ENCODE measurements at places on chromosomes 2 and 18.

- no peak for DNase-seq
These were observed 203.5 kb downstream of the MGAT5 start for GRCh38 chr2:134457353-134457752.

GRCh38 chr2:69021727-69022126 is 8.7 kb downstream of the ANTXR1 start:
- no peak for DNase-seq

DNA sequence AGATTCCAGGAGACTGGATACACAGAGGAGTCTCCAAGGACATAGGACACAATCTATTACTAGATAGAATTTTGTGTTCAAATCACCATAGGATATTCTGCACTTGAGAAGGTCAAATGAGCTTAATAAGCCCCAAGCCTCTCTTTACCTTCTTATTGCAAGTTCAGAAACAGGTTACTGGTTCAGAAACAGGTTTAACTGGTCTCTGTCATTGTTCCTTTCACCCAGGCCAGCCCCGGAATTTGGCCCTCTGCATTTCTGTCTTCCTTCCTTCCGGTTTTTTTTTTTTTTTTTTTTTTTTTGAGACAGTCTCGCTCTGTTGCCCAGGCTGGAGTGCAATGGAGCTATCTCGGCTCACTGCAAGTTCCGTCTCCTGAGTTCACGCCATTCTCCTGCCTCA is 700.2 kb downstream of the EPHA4 start:
- no peak for DNase-seq

DNA sequence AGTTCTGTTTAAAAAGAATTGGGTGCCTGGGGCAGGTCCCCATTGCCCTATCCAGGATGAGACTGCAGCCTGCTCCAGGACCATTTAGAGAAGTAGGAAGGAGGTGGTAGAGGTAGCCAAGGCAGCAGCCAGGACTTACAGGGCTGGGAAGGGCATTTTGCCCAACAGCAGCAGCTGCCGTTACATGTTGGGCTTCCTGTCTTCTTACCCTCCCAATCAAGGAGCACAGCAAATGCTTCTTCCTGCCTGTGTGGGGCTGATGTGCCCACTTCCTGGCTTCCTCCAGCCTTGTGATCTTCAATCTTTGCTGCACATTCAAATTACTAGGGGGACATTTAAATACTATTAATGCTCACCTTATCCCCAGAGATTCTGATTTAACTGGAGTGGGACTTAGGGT is 112.0 kb downstream of the QPCT start:
- DNase-seq: no peak

DNA sequence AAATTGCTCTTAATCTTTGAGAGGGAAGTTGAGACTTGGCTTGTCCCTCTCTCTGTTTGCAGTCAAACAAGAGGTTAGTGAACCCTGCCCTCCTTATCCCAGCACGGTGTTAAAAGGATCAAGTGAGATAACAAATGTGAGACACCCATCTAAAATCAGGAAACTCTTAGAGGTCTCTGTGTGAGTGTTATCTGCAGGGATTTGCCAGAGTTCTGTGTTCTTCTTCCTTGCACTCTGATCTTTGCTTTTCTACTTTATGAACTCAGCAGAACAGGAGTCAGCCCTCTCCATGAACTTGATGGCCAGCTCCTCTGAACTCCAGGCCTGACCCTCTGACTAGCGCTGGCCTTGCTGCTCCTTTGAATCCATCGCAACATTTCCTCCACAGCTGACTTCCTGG is 123.8 kb downstream of the NCKAP5 start:
- no peak for DNase-seq

GRCh38 chr2:119429225-119429981 is 2.3 kb upstream of the TMEM37 start:
- no peak for DNase-seq

GRCh38 chr18:65548316-65548715 is 202.5 kb upstream of the CDH7 start:
- no peak for DNase-seq

All from ACHN (cell line).